ENCODE measurements at places on chromosomes 5 and 9.
A peak's percentile ranks its signal among the peaks of the same experiment; 100 is the strongest.

- peak; percentile 58 for DNase-seq
These were observed 423.8 kb downstream of the SPOCK1 start for GRCh38 chr5:137075163-137075970.

- no peak for DNase-seq
These were observed 295.9 kb upstream of the ITGA1 start for GRCh38 chr5:52491818-52492217.

DNA sequence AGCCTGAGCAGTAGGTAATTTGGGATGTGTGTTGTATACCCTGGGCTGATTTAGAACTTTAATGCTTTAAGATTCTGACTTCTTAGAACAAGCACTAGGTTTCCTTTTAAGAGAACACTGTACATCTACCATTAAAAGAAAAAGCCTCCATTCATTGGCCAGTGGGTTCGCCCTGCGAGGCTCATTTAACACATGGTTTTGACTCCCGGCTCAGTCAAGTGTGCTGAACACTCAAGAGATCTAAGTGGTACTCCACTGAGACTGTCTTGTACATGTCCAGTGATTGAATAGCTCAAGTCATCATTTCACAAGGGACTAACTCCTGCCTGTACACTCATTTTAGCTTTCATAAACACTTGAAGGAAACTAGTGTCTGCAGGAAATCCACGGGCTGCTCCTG lies 3.9 kb downstream of the FUBP3 start:
- DNase-seq, result no peak

GRCh38 chr9:132447346-132447745 lies 37.3 kb downstream of the CFAP77 start:
- DNase-seq, result no peak

- peak; percentile 23 for DNase-seq
These were observed 156.3 kb downstream of the GOLPH3 start for GRCh38 chr5:32017692-32018367.

DNA sequence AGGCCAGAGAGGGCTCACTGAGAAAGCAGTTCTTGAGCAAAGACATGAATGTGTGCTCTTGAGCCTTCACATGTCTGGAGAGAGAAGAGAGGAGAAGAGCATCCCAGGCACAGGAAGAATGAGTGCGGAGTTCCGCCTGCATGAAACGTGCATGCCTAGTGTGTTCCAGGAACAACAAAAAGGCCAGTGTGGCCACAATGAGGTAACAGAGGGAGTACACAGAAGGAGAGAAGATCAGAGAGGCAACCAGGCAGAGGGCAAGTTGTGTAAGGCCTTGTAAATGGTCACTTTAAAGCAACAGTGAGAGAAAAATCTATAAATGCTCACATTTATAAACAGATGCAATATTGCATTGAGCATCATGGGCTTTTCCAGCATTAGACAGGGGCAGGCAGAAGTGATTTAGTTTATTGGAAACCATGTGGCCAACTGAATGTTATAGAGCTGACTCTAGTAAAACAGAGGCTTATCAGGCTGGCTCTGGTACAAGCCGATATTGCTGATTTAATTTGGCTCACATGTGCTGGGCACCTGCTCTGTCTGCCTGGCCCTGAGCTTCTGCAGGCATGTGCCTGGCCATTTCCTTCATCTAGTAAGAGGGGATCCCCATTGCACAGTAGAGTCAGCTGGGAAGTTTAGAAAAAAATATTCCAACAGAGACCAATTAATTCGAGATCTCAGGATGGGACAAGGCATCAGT lies 185.3 kb downstream of the SAXO1 start:
- DNase-seq, result no peak

GRCh38 chr5:132829742-132830435 lies 558 bp downstream of the SHROOM1 start:
- DNase-seq, result peak; percentile 95

DNA sequence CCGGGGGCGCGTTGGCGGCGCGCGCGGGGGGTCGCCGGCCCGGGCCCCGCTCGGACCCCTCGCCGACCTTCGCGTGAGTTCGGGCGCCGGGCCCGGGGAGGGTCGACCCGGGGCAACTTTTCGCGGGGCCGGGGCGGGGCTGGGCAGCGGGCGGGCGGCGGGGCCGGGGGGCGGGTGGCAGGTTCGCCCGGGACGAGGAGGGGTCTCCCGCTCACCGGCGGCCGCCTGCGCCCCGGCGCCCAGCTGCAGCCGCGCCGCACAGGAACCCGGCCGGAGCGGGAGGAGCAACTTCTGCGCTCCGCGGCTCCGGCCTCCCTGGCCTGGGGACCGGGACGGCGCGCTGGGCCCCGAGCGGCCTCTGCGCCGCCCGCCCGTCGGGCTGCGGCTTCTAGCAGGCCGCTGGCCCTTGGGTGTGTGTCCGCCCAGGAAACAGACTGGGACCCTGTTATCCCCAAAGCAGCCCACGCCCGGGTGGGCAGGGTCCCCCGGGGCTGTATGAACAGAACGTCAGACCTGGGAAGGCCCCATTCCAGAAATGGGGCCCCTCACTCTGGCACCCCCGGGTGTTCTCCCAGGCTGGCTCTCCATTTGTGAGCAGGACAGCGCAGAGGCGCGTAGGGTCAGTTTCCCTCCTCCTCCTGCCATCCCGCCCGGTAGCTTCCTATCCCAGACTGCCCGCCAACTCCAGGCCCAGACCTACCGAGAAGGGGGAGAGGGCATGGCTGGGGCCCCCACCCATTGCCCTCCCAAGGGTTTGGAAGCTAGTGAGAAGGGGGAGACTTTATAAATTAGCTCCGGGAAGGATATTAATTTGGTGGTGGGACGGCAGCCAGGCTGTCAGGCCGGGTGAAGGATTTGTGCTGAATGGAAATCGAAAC lies 708 bp downstream of the RXRA start:
- peak; percentile 67 for DNase-seq

GRCh38 chr9:18228101-18228500 lies 245.9 kb upstream of the ADAMTSL1 start:
- no peak for DNase-seq

DNA sequence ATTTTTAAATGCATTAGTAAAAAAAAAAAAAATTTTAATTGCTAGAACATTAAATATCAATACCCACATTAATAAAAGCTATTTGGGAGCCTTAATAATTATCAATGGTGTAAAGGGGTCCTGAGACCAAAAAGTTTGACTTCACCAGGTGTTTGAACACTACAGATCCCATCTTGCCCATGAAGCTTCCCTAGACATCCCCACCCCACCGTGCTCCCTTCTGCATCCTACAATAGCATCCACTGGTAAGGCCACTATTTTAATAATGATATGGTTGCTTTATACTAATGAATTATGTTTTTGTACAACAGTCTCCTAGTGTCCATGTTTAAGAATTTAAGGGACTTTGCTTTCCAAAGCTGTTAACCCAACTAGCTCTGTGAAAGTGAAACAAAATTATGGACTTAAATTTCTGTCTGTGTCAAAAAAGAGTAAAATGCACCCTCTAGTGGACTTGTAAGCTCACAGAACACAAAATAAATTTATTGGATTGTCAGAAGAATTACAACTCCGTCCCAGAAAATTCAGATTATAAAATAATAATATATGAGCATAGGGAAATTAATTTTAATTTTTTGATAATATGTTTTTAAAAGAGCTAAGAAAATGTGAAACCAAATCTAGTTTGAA lies 76.0 kb downstream of the ARL15 start:
- peak; percentile 64 for DNase-seq

DNA sequence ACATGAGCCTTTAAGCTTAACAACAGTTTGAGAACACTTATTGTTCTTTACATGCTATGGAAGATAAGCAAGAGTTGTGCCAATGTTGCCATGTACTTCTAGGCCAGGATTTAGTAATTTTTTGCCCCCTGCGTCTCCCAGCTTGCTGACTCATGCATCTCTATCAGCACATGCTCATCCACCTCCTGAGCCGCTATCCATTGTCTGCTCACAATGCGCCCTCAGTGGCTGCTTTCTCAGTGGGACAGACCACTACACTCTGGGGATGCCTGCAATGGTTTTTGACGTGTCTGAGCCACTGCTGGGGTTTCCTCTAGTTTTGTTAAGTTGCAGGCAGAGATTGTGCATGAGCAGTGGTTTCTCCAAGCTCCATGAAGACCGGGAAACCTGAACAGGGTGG lies 50.9 kb upstream of the PHF2 start:
- DNase-seq, result no peak

DNA sequence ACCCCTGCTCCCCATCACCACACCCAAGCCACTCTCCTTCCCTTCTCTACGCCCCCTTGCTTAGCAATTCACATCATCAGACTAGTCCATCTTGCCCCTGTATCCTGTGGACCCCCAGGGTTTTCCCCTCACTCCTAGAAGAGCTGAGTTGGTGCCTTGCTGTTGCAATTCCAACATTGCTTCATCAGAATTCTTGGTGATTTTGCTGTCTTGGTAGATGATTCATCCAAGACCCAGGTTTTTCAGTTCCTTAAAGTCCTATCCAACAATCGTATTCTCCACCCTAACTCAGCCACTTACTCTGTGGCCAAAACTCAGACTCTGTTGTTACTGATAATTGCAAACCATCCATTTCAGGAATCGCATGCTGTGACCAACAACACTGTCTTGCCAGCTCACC lies 21.4 kb upstream of the CCNJL start:
- peak; percentile 78 for DNase-seq

DNA sequence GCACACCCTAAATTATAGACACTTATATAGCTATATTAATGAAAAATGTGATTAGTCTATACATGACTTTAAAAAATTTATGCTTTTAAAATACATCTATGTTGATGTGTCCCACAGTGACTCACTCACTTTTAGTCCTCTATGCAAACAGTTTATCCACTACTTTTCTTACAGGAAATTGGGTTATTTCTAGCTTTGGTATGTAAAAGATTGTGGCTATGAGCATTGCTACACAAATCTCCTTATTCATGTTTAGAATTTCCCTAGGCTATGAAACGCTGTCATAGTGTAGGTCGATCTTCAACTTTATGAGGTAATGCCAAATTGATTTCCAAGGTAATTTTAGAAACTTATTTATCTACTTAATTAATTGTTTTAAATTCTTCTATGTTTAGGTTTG lies 687.4 kb downstream of the PRR16 start:
- DNase-seq, result no peak

GRCh38 chr5:171614511-171614910 lies 171.1 kb upstream of the SMIM23 start:
- no peak for DNase-seq

- DNase-seq, result no peak
These were observed 255.6 kb upstream of the IRX2 start for GRCh38 chr5:3006961-3007551.

DNA sequence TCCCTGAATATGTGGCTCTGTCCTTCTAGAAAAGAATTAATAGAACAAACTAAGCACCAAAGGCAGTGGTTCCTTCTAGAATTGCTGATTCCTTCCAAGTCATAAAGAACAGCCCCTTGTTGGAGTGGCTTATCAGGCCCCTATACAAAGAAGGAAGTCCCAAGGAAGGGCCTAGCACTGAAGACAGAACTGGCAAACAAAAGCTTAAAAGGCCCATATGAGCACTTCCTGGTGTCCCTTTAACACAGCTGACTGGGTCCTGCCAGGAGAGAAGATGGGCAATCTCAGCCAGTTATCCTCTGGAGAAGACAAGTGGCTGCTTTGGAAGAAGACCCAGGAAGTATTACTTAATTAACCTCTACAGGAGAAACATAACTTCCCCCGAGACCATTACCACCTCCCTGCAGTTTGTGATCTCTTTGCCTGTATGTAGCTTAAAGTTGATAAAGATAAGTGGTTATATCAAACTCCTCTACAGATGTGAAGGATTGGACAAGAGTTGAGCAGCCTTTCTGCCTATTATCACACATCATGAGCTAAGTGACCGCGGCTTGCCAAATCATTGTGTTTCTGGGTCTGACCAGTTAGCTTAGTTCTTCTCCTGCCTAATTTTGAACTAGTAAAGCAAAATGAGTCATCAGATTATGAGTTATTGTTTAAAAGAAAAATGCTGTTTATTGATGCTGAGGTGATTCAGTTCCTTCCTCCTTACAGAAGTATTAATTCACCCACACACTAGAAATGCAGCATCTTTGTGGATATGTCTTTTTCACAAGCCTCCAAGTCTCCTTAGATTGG lies 13.3 kb upstream of the STING1 start:
- no peak for DNase-seq

DNA sequence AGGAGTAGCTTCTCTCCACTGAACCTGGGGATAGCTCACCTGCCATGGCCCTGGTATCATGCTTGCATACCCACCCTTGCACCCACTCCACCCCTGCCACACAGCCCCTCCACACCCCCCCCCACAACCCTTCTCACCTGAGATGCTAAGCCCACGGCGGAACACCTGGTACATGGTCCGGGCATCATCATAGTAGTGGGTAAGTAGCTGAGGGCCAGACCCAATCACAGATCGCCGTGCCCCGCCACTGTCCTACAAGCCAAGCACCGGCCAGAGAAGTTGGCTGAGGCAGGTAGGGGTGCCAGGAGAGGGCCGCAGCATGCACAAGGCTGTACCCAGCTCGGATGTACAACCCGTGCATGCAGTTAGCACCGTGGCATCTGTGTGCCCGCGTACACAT lies 20.7 kb downstream of the ACSL6 start:
- no peak for DNase-seq

DNA sequence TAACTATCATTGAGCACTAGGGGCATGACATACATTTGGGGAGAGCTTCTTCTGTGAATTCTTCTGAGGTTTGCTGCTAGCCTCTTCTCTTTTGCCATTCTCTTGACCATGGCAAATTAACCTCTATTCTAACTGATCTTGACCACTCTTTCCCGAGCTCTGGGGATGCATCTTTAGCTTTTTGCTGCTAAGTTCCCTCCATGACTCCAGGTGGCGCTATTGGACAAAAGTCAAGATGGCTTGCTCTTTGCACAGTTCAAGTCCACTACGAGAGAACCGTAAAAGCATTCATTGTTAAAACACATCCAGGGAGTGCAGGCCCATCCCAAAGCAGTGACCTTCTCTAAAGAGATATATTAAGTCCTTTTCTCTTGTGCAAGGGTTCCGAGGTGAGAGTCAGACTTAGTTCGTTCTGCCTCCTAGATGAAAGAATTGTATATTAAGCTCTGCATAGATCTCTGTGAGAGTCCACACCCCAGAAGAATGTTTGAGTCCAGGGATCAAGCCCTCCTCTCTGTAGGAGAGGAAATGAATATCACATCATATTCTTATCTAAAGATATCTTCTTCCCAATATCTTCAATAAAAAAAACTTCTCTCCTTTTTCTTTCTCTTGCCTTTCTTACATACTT lies 1152.9 kb upstream of the CDH6 start:
- peak; percentile 40 for DNase-seq

- no peak for DNase-seq
These were observed 2.9 kb downstream of the NR2F1-AS1 start for GRCh38 chr5:93577854-93578812.

- DNase-seq, result no peak
These were observed 508.0 kb downstream of the GADD45G start for GRCh38 chr9:90112788-90113187.

DNA sequence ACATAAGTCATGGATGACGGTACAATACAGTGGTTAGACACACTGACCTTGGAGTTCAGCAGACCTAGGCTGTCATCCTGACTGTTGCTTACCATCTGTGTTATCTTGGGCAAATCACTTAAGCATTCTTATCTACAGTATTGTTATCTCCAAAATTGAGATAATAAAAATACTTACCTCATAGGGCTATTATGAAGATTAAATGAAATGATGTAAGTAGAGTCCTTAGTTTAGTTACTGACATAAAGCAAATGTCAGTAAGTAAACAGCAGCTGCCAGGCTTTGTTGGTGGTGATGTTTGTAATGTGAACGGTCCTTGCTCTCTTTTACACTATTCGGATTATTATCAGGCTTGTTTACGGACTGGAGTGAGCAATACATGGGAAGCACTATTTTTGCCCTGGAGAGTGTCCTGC lies 107.3 kb upstream of the DPYSL3 start:
- no peak for DNase-seq

GRCh38 chr9:137777761-137778160 lies 99.8 kb upstream of the CACNA1B start:
- no peak for DNase-seq

GRCh38 chr9:75197561-75197960 lies 109.2 kb downstream of the OSTF1 start:
- DNase-seq, result peak; percentile 19

All from GM03348 (cell line).